CD4-positive, alpha-beta T cell treated with Interferon alpha-2 for 1 hour (primary cell): ENCODE measurements at places on chromosomes 11 and 22.

DNA sequence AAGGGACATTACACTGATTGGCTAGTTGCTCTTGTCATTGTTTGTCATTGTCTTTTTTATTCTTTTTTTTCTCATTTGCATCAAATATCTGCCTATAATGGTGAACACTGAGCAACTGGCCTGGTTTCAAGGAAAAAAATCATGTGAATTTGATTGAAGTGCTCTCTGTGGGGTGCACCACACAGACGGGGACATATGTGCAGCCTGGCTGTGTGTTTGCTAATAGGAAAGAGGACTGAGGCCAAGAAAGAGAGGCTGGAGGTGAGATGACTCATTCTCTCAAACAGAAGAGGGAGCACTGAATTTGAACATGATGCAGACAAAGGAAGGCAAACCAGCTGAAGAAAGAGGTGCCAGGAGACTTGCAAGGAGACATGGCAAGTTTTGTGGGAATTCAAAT lies 684.9 kb upstream of the CCDC90B start:
- DNase-seq, result no peak

GRCh38 chr11:40388097-40388818 lies 1071.2 kb downstream of the LRRC4C start:
- DNase-seq, result no peak

- no peak for DNase-seq
These were observed 68.5 kb upstream of the CSNK2A3 start for GRCh38 chr11:11421509-11421908.

- DNase-seq, result no peak
These were observed 34.2 kb downstream of the PICALM start for GRCh38 chr11:86034710-86035109.
